ENCODE measurements at places on chromosomes 11 and 22.

GRCh38 chr11:12455938-12456337 lies 78.6 kb downstream of the PARVA start:
- DNase-seq: no peak

DNA sequence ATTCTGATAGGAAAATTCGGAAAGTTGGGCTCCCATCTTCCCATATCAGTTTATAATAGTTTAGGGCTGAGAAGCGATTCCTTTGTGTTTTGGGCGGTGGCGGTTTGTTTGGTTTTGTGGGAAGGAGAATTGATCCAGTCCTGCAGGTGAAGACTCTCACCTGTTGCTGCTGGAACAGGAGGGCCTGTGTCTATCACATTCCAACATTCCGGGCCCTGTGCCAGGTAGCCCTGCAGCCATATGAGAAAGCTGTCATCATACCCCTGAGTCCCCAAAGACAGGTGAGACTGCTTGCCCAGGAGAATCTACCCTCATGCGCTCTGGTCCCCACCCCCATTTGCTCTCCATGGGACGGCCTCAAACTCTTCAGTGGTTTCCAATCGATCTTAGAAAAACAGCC lies 62.1 kb downstream of the TRAF6 start:
- peak; percentile 72 for DNase-seq

DNA sequence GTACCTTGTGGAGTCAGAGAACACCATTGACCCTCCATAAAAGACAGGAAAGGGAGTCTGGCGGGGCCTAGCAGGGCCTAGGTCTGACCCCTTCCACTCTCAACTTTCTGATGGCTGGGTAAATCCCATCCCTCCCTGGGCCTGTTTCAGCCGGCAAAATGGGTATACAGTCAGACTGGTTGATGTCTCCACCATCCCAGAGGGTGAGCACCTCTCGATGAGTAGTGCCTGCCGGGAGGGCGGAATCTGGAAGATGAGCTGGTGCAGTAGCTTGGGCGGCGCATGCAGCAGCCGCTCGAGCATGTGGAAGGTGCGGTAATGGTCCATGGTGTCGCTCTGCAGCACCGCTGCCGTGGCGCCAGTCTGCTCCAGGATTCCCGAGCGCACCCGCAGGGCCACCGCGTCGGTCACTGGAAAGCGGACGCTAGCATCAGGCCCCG lies 528 bp downstream of the FIBP start:
- DNase-seq: no peak

- DNase-seq: no peak
These were observed at the start of gene HEPACAM for GRCh38 chr11:124935548-124936514. Gene HEPACAM (minus strand): TSS chr11:124936047. CDS start chr11:124936006, 41 bp downstream.

DNA sequence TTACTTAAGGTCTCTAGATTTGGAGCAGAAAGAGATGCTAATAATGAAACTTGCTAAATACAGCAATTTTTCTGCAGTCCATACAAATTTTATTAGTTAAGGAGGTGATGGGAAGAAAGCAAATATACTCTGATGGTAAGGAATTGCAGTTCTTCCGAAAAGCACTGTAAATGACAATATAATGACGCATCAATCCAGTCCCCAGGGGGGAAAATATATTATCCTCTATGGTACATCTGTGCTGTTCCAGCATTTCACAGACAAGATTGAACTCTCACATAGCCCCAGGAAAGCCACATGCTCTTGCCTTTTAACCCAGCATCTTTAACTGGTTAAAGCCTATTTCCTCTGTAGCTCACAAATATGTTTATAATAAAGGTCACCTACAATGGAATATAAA lies 416.6 kb upstream of the CCDC90B start:
- no peak for DNase-seq

DNA sequence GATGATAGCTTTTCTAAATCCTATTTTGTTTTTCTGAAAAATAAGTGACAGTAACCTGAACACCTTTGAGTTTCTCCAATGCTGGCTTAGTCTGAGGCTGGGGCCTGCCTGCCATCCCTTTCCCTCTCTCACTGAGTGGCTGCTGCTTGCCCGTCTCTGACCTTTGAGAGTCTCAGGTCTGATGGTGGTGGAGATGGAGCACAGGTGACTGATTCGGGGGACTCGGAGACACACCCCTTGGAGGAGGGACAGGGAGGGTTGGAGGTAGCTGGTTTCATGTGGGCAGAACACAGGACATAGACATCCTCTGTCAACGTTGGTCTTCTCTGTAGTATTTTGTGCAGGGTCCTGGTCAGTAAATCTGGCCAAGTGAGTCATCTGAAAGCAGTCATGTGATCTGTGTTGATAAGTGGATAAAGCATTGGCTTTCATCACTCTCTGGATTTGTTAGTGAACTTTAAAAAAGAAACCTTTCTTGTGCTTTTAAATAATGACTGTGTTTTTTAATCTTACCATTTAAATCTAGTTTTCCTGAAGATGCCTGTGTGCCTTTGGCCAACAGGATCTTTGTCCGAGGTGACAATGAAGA lies 47.1 kb upstream of the CLDN5 start:
- DNase-seq: no peak

DNA sequence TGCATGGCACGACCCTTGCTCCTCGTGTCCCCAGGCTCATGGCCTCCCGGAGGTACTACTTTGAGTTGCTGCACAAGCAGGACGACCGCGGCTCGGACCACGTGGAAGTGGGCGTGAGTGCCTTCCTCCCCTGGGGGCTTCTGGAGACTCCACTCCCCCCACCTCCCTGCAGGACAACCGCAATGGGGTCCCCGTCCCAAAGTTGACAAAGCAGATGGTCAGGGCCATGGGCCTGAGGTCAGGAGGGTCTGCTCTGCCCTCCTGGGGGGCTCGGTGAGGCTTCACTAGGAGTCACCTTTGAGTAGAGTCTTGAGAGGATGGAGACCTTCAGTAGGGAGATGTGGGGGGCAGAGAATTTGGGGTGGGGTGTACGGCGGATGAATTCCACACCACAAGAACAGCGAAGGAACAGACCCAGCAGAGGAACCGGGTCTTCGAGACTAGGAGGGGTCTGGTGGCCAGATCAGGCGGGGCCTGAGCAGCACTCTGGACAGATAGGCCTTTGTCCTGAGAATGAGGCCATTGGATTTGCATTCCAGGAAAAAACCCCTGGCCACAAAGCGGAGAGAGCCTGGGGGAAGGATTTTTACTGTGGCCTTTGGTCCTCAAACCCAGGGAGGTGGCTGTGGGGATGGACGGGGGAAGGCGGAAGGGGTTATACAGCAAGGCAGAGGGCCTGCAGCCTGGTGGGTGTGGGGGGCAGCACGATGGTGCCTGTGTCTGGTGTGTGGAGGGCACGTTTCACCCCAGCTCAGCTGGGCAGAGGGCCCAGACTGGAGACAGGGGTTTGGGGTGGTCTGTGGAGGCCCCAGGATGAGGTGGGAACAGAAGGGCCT lies 4.6 kb downstream of the B4GALNT4 start:
- DNase-seq: no peak

GRCh38 chr11:33716243-33716642 lies 15.6 kb upstream of the C11orf91 start:
- peak; percentile 41 for DNase-seq

GRCh38 chr11:73404506-73405145 lies 28.4 kb downstream of the RELT start:
- no peak for DNase-seq

DNA sequence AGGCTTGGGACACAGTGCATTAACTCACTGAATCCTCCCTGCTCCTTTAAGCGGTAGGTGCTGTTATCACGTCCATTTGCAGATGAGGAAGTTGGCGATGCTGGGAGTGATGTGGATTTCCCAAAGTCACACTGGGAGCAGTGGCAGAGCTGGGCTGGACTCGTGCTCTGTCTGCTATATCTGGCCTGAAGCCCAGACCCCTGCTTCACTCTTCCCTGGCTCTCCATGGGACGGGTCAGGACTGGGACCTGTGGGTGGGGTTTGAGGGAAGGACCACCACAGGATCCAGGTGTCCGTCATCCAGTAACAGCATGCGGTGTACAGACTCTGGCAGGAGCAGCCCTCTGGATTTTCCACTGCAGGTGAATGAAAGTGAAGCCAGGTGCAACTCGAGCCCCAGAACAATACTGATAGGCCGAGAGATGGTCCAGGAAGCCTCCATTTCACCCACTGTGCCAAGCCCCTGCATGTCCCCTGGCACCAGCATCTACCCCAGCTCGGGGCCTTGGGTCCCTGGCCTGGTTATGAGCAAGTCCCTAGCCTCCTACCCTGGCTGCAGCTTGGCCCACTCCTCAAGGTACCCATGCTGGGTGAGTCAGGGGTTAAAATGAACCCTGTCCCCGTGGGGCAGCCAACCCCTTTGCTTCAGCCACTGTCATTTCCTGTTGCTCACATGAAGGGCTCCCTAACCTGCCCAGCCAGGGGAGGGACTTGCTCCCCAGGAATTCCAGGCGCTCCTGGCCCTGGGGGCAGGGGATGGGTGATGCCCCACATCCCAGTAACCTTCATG lies 4.2 kb downstream of the USP2 start:
- peak; percentile 46 for DNase-seq

DNA sequence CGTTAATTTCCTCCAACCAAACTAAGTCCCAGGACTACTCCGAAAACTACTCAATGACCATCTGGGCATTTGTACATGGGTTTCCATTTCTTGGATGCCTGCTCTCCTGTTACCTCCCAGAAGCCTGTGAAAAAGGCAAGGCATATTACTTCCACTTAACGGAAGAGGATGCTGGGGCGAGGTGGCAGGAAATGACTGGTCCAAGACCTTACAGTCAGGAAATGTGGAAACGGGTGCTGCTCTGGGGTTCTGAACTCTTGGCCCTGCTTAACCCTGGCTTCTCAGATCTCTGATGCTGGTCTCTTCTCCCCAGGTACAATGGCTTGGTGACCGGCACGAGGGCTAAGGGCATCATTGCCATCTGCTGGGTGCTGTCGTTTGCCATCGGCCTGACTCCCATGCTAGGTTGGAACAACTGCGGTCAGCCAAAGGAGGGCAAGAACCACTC lies 12.9 kb downstream of the ADORA2A start:
- no peak for DNase-seq

- no peak for DNase-seq
These were observed 30.3 kb upstream of the FBLN1 start for GRCh38 chr22:45472426-45472825.
